Inflammatory macrophage treated with lipopolysaccharide for 4 hours (primary cell): ENCODE measurements at places on chromosomes 3 and 15.

DNA sequence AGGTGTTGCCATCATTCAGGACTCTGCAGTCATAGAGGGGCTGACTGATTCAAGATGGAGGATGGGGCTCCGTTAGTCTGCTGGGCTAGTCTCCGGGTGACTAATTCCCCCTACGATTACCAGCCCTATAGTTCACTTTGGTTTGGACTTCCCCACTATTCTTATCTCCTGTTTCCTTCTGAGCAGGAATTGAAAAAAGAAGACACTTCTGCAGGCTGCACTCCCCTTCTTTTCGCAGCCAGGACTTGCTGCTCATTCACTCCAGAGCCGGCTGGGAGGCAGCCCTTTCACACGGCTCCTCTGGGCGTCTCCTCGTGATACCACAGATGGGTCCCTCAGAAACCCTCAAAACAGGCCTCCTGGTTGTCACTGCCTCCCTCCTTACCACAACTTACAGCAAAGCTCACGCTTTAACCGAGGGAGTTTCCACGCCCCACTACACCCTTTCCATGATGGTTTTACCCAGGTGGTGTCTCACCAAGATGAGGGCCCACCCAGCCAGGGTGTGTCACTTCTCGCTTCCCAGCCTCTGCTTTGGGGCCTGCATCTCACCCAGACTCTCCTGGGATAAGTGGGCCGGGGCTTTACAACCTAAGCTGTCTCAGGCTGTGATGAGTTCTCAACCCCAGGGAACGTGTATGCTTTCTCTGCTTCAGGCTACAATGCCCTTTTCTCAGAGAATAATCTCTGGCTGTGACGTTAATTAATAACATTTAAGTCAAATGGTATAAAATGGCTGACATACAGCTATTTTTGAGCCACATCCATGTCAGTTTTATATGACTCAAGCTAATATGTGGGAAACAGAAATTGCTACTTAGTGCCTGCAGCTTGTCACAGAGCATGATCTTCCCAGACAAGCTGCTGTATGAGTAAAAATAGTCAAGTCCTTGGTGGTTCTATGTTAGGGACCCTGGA lies 11.9 kb downstream of the CX3CR1 start:
- peak; percentile 65 for DNase-seq

- no peak for DNase-seq
Measured at GRCh38 chr3:185950728-185951127, 12.9 kb upstream of the TRA2B start.

DNA sequence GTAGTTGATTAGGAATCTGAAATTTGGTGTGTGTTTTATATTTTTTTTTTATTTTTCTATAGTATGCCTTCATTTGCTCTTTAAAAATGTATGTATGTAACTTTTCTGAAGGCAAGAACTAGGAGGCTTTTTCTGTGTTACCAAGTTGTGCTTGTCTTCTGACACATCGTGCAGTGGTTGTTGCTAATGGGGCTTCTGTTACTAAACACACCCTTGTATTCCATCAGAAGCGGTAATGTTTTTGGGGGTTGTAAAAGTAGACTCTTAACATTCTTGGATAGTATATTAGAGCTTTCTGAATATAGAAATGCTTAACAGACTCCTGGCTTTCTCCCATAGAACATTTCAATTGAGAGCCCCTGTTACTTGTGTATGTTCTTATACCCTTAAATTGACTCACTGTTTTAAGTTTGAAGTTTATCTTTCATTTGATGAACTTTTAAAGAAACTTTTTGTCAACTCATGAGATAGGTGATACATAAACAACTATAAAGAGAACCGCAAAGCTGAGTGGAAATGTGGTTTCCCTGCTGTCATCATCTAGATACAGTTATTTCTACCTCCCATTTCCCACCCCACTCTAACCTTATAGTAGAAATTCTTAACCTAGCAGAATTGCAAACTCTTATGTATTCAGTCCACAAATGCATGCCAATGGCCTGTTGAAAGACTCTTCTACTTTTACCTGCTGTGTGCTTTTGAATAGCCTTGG lies 2.5 kb downstream of the TIPARP start:
- no peak for DNase-seq

DNA sequence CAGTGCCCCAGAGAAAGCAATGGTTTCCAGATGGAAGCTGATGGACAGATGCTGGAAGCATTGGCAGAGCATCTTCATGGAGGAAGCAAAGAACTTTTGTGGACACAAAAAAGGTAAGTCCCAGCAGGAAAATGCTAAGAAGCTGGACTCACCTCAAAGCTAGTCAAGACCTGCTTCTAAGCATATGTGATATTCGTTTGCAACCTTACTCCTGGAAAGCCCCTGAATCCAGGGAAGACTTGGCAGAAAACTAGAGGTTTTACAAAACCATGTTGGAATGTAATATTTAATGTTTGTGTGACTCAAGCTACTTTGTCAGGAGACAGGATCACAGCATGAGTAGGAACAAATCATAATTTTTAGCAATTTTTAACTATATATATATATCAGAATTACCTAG lies 288.2 kb downstream of the BCHE start:
- no peak for DNase-seq

DNA sequence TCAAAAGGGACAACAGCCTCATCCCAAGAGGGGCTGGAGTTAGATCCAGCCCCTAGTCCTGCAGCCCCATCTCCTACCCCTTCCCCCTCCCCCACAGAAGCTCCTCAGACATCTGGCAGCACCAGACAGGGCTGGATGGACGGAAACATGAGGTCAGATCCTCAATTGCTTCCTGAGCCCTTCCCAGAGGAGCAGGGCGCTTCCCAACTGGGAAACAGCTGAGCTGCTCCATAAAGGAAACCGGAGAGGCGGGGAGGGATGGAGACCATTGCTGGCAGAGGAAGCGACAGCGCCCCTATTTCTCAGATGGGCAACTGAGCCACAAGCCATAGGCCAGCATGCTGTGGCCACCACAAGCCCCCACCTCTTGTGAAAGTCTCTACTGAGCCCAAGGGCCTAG lies 18.3 kb upstream of the CYP11A1 start:
- no peak for DNase-seq

GRCh38 chr15:84081391-84082168 lies 154.0 kb upstream of the GOLGA6L4 start:
- no peak for DNase-seq

DNA sequence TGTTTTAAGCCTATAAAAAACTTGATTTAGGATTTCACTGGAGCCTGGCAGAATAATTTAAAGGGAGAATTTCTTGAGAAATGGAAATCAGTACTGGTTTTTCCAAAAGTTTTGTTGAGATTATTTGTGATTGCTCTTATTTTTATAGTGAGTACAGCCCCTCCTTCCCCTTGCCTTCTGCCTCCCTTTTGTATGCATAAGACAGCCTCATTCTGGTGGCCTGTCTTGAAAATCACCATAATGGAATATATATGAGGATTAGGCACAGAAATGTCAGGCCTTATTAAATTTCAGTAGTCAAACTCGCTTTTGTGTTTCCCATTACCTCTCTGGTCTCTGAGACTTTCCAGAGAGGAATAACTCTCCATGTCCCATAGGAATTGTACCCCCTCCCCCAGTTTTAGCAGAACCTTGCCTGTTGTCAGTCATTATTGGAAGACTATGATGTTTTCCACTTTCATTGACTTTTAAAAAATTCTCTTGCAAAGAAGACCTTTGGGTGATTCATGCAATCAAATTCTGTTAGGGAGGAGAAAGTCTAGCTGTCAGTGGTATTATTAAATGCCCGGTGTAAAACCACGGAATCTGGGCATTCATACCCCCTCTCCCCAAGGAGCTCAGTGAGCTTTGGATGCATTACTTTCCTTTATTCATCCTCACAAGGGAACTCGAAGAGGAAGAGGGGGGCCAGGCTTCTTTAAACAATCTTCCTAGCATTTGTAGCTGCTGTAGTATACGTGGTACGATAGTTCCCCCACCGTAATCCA lies 171.6 kb upstream of the TSC22D2 start:
- DNase-seq = no peak

GRCh38 chr15:81292523-81293001 lies 31.4 kb downstream of the STARD5 start:
- DNase-seq = peak; percentile 46

DNA sequence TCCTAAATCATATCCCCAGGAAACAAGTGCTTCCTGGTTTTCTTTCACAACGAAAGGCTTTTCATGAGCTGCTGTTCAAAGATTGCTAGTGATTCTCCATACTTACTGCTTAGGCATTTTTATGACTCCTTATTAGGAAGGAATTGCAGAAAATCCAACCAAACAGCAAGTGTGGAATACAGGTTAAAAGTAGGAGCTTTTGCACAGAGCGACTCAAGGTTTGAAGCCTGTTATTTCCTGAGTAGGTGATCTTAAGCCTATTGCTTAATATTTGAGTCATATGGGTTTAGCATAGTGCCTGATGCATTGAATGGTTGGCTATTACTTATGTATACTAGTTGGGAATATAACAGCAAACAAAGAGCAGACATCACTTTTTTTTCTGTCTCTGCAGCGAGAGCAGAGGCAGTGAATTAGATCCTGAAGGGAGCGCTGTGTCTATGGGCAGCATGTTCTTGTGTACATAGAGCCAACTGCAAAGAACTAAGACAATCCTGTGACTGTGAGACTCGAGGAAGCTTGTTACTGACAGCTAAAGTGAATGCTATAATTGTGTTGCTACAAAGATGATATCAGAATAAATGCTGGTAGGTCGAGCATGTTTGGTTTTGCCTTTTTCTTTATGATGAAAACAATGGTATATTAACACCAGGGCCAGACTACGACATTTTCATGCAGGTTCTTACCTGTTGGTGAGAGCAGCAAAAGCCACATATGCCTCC lies 6.3 kb downstream of the TM4SF1 start:
- peak; percentile 60 for DNase-seq

DNA sequence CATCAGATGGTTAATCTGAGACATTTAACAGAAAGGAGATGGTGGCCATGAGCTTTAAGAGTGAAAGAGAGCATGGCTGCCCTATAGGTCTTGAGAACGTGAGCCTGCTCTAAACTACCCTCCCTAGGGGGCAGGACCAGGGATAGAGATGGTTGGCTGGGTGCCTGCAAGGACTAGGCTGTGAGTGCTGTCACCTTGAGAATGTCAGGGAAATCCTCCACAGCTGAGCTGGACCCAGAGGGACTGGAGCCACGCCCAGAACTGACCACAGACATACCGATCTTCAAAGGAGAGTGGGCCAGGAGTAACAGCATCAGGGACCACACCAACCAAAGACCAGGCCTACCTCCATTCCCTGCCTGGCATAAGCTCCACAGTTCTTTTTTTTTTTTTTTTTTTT lies 53.6 kb upstream of the UBE2E1 start:
- no peak for DNase-seq

DNA sequence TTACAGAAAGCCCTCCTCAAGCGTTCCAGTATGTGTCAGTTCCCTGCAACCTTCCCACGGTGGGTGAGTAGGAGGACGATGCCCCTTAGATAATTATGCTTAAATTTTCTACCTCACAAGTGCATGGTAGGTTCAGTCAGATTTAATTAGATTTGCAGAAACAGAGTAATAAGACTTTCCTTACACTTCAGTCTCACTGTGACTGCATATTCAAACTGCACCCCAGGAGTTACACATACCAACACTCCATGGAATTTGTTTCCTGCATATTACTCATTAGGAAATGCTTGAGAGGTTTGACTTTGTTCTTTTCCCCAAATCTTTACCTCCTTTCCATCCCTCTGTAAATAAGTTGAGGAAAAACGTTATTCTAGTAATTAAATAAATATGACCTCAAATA lies 108.8 kb downstream of the ARRDC4 start:
- no peak for DNase-seq

DNA sequence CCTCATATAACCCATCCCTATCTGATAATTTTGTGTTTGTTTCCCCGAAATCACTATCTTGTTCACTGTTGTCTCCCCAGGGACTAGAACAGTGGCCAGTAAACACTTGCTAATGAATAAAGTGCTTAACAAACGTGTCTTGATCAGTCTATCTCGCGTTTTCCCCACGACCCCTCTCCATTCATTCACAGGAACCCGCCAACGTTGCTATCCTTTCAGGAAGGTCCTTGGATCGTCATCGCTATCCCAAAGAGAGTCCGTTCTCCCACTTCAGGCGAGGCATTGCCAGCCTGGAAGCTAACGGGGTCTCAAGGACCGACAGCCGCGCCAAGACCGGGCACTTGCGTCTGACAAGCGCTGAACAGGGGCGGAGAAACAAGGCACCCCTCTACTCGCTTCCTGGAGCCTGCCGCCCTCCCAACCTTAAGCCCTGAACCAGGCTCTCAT lies 344 bp downstream of the LINS1 start:
- DNase-seq = no peak

GRCh38 chr15:58240191-58240932 lies 102.2 kb downstream of the AQP9 start:
- no peak for DNase-seq

DNA sequence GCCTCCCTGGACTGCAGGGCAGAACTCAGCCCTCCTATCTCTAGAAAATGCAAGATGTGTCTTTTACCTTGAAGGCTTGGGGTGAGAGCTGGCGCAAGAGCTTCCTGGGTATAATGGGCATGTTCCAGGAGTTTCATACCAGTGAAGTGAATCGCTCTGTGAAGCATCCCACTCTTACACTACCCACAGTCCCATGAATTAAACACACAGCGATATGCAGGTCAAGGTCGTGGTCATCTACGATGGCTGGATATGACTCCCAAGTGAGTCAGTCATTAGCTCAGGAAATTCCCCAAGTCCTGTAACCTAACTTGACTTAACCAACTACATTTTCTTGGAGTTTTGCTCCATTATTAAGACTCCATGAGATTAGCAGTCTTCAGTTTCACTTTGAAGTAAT lies 439.7 kb downstream of the NTRK3 start:
- DNase-seq = no peak

GRCh38 chr3:138912237-138912636 lies 34.7 kb downstream of the FOXL2 start:
- DNase-seq = no peak

DNA sequence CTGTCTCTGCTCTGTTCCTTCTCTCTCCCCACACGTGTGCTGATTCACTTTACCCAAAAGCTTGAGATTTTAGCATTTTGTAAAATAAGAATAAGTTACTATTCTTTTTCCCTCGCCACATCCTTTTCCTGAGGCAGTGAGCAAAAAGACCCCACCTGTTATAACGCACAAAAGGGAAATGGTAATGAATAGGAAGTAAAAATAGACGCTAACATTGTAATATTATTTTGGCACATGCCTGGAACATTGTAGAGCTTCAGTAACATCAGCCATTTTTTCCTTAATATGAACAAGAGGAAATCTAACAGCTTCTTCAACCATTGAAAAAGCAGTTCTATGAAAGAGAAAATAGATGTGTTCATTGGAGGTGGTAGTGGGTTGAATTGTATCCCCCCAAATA lies 40.5 kb downstream of the CD200 start:
- DNase-seq = no peak
